HepG2 (cell line): ENCODE measurements at places on chromosomes 7 and 10.
A peak's percentile ranks its signal among the peaks of the same experiment; 100 is the strongest.

DNA sequence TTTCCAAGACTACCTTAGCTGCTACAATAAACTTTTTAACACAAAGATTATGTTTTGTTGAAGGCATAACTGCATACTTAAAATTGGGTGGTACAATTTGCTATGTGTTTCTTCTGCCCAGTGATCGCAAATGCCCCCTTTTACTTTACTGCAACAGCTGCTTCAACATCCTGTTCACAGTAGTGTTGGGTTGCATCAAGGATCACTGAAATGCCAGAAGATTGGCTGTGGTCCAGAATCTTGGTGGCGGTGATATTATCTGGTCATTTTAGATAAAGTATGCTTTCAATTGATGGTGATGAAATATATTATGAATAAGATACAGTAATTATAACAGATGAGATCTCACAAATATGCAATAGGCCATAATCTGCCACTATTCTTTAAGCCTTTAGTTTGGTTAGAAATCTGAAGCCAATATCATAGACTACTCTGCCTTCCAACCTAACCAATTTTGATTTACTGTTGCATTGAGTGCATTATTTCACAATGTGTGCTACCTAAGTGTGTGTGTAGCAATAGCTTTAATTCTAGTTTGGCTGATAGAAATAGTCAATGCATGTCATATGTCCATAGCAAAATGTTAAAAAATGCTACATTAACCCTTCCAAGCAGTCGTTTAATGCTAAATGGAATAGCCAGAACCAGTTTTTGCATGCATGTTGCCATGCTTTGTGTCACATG is 29.8 kb upstream of the ING3 start:
- no peak for DNase-seq

DNA sequence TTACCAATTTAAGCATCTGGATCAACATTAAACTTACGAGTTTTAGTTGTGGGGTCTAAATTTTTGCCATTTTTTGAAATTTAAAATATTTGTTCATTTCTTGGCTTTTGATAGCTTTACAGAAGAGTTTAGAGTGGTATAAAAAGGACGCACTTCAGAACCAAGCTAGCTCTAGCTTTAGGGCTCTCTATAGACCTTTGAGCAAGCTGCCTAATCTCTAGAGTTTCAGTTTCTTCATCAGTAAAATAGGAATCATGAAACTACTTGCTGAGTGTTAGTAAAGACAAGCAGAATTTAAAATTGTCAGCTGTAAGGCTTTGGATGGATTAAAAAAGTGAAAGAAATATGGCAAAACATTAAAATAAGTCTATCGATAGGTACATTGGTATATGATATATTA is 266.5 kb downstream of the IPMK start:
- no peak for DNase-seq

DNA sequence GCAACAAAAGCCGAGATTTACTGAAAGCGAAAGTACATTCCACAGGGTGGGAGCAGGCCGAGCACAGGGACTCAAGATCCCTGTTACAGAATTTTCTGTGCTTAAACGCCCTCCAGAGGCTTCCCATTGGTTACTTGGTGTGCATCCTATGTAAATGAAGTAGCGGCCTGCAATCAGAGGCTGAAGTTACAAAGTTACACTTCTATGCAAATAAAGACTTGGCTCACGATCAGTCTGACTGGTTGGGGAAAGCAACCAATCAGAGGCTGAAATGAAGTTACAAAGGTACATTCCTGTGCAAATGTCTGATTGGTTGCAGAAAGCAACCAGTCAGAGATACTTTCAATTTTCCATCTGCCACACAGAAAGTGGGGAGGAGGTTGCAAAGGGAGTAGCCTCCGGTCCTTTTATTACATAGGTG is 4.1 kb downstream of the ACBD7 start:
- peak; percentile 98 for DNase-seq

DNA sequence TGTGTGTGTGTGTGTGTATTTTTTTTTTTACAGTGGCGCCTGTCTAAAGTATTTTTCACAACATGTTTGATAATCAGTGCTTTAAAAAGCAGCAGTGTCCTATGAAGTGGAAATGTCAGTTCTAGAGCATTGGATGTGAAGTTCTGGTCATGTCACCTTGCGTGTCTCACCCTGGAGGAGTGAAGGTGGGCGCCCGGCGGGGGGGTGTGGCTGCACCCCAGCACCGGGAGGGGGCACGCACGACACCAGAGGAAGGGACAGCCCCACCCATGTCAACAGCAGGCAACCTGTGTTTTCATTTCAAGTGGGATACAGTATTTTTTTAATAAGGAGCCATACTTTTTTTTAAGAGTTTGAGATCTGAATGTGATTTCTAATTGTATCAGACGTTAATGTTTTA is 4.5 kb upstream of the AP5Z1 start:
- no peak for DNase-seq

DNA sequence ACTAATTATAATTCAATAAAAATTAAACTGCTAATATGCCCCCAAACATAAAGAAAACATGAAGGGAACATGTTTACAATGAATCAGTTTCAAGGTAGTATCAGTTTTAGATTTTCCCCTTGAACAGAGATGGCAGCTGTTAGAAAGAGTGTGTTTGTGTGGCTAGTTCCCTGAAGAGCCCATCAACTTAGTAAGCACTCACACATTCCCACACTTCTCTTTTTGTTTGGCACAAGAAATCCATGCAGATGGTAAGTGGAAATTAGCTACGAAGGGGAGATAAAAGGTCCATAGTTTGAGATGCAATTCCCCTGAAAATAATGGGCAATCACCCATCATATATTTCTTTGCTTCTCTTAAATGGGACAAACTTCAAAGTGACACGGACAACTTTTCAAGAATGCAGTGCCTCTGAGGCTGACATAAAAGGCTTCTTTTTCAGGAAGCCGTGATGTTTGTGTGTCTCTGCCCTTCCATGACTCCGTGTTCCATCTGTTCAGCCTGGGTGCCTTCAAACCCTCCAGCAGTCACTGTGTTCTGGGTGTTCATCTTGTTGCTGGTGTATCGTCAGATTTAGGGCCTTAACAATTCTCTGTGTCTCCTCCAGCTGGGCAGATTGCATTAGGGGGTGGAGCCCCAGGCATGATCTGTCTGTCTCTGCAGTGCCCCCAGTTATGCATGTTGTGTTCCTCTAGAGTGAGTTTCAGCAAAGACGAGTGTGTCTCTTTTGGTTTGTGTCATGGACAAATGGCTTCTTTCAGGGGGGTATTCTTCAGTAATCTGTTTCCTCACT is 259.5 kb upstream of the NPY start:
- no peak for DNase-seq

DNA sequence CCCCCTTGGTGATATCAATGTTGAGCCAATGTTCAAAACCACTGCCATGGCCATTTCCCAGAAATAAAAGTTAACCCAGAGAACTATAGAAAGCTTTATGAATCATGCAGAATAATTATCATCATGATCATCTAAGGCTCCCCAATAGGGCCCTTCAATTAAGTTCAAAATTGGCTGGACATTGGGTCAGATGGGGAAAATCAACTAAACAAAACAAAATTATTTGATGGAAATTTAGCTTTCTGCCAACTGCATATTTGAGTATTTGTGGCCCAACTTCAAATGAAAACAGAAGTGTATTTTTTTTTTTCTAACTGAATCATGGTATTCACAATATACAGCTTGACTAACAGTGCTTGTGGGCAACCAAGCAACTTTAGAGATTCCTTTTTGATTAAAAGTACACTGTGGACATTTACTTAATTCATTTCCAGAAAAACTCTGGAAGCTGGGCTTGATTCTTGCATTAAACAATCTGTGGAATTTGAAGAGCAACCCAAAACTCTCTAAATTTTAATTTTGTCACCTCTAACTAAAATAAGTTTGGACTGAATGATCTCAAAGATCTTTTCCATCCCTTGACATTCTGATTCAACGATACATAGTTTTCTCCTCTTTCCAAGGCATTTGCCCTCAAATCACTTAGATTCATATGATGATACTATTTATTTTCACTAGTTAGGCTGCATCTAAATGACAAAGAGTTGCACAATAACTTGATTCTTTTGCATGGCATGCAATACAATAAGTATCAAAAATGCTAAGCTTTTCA is 203.2 kb downstream of the AHR start:
- no peak for DNase-seq

DNA sequence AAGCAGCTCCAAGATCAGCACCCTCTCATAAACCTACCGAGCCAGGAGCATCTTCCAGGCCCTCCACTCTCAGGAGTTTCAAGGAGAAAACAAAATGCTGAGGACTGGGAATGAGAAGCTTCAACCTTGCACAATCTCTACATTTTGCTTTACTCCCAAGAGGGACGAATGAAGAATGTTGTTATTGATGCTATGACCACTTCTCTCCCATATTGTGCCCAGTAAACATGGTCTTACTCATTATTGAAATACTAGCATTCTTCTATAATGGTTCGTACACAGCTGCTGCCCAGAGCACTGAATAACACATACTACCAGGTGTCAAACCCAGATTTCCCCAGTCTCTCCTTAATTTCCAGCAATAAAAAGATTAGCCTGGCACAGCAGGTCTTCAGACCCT is 63.4 kb upstream of the BET1 start:
- no peak for DNase-seq

GRCh38 chr7:155935726-155936125 is 123.5 kb upstream of the SHH start:
- DNase-seq: no peak

DNA sequence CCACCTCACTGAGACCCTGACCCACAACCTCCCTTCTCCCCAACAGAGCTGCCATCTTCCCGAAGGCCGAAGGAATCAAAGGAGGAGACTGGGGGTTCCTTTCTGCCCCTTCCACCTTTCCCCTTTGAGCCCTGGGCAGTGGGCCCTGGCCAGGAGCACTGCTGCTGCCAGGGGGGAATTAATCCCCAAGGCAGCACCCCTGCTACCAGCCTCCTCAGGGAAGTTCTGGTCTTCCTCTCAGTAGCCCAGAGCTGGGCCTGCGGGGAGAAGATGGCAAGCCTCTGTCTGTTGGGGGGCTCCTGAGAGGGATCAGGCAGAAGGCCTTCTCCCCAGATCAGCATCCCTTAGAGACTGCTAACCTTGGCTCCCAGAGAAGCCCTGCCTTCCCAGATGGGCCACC is 25.5 kb downstream of the DPCD start:
- DNase-seq: no peak

GRCh38 chr7:82562716-82563404 is 119.3 kb upstream of the CACNA2D1 start:
- DNase-seq: no peak

DNA sequence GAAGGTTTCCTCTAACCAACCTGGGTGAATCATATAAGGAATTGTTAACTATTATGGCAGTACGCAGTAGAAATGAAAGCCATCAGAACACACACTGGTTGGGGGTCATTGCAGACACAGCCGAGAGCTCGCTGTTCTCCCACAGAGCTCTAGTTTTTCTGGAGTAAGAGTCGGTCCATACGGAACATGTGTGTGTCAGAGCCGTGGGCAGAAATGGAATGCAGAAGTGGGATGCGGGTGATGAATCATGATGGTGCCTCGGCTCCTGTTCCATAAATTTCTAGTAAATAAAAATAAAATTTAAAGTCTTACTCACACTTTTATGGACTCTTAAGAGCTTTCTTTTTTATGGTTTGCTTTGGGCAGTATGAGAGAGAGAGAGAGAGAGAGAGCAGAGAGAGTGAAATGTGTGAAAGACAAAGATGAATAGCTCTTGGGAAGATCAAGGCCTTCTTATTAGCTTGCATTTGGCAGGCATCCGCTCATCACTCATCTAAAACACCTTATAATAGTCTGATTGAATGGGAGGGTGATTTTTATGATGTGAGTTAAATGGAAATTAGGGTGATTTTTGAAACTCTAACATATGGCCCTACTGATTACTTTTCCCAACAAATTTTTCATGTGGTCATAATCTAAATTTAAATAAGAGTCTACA is 98.8 kb upstream of the PFKP start:
- DNase-seq: no peak

GRCh38 chr7:138431517-138431916 is 28.5 kb upstream of the TRIM24 start:
- no peak for DNase-seq

DNA sequence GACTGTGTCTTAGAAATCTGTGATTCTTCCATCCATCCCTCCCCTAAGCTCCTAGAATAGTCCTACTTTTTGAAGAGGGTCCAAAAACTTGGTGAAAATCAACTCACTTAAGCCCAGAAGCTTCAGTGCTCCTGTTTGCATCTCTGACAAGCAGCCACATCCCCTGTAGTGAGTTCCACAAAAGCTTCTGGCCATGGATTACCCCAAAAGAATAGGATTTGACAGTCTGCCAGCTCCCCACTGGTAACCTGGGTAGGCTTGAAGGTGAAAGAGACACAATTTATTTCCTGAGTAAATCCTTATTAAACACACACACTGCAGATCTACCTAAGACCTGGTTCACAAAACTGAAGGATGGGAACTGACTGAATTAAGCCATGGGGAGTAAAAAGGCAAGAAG is 46.5 kb downstream of the LGI1 start:
- no peak for DNase-seq

- DNase-seq: no peak
Observed at GRCh38 chr7:121023683-121024511, 35.4 kb downstream of the CPED1 start.

- DNase-seq: peak; percentile 32
Observed at GRCh38 chr10:12631216-12631615, 281.9 kb downstream of the CAMK1D start.

- DNase-seq: no peak
Observed at GRCh38 chr10:79947083-79947415, 1.9 kb downstream of the SFTPD start.

- DNase-seq: no peak
Observed at GRCh38 chr7:4000139-4000538, 682.0 kb upstream of the FOXK1 start.

DNA sequence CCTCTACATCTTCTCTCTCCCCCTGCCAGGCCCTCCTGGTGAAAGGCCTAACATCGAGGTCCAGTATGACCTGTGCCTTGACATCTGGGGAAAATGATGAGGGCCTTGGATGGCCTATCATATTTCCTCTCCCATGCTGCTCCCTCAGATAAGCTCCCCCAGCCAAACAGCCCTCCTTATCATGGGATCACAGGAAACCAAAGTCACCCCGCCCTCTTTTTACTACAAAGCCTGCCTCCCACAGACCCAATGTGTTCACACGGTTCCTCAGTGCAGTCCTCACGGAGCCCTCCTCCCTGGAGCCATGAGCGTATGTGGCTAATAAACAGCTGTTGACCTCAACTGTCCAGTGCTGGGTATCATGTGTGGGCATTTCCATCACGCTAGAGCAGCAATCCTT is 32.0 kb downstream of the C10orf90 start:
- no peak for DNase-seq
